ENCODE measurements at places on chromosomes 7 and 10.

GRCh38 chr7:8261711-8262695 is at the start of gene ICA1:
Gene ICA1 (minus strand): TSS chr7:8262167. CDS start chr7:8235926, 26,241 bp downstream.
- DNase-seq = peak; percentile 50

GRCh38 chr7:101816595-101817470 is 593 bp upstream of the CUX1 start:
- DNase-seq = peak; percentile 80

DNA sequence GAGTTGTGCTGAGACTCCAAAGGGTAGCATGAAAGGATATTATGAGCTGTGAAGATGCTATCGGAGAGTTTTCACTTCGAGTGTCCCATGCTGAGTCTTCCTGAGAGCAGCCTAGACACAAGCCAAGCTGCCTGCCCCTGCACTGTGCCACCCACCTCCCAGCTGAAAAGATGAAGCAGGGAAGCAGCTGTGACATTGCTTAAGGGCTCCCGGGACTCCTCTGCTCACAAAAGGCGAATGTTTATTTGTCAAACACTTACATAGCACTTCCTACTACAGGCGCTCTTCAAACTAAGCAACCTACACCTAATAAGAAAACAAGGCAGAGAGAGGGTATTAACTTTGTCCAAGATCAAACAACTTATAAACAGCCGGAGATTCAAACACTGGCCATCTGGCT is 95.6 kb downstream of the OSBPL3 start:
- no peak for DNase-seq

- no peak for DNase-seq
These were observed 139.3 kb downstream of the MBL2 start for GRCh38 chr10:52633266-52633665.

DNA sequence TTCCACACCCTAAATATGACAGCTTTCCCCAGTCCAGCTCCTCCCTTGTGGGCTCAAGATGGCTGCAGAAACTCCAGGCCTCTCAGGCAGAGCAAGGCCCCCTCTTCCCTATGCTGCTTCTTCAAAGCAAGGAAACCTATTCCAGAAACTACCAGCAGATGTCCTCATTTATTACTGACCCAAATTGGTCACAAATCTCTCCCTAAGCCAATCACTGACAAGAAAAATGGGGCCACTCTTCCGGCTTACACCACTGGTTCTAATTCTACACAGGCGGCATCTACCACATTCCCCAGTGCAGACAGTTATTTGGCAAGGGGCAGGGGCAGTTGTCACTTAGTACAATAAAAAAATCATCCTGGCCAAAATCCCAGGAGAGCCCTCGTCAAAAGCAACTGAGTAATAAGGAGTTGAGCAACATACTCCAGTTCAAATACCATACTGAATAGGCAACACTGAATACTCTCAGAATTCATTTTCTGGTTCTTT is 150.4 kb downstream of the SFMBT2 start:
- DNase-seq = peak; percentile 64

DNA sequence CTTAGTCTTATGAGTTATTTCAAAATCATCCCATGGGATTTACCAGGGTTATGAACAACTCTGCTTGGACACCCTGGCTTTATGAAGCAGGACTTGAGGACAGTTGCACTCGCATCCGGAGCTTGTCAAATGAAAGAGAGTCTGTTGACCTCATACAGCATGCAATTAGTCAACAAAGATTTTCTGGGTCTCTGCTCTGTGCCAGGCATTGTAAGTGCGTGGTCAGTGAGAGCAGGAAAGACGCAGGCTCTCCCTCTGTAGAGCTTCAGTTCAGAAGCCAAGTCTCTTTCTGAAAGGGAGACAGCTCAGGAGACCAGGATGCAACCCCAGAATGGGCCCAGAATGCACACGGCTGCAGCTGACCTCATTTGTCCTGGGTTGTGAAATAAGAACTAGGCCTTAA is 45.5 kb upstream of the DMBT1 start:
- DNase-seq = no peak

DNA sequence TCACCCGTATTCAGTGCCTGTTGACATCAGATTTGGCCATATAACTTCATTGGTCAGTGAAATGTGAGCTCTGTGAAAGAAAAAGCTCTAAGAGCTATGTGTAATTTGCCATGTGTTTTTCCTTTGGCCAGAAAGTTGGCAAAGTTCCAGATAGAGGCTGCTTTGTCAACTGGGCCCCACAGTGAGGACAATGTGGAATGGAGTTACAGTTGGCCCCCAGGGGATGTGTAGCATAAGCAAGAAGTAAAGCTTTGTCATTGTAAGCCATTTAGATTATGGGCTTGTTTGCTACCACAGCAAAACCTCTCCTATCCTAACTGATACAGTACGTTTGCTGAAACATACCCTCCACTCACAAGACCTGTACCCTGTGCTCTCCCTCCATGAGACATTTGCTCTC is 119.1 kb upstream of the HABP2 start:
- DNase-seq = no peak

DNA sequence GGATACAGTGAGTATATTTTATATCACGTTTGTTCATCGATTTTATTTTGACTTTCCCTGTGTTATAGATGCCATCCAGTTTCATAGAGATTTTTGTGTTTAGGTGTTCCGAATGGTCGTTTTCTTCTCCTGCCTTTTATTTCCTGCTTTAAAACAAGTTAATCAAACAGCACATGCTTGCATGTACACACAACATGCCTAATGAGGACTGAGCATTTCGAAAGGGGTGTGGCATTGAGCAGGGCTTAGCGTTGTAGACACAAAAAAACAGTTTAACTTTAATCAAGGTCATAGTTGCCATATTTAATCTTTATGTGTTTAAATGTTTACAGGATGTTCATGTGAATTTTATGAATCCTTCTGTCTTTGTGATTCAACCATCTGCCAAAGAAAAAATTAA is 430.5 kb upstream of the GALNT17 start:
- no peak for DNase-seq

DNA sequence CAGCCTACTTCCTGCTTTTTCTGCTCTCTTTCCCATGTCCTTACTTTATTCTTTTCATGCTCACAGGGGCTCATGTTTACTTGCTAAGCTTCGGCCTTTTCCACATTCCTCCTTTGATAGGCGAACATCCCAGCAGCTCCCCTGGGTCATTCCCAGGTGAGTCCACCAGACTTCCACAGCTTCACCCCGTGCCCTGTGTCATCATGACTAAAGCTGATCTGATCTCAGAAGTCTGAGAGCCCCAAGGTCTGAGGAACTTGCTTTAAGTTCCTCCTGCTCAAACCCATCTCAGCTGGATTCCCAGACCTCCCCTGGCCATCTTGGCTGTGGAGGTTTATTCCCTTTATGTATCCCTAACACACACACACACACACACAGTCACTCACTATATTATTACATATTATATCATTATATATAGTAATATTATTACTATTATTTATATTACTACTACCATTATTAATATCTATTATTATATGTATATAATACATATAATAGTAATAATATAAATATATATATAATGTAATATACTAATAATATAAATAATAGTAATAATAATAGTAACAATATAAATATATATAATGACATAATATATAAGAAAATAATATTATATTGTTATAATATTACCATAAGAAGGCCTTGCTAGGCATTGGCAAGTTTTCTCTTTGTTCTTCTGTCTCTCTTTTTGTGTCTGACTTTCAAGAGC is 295.9 kb downstream of the PTEN start:
- DNase-seq = no peak

DNA sequence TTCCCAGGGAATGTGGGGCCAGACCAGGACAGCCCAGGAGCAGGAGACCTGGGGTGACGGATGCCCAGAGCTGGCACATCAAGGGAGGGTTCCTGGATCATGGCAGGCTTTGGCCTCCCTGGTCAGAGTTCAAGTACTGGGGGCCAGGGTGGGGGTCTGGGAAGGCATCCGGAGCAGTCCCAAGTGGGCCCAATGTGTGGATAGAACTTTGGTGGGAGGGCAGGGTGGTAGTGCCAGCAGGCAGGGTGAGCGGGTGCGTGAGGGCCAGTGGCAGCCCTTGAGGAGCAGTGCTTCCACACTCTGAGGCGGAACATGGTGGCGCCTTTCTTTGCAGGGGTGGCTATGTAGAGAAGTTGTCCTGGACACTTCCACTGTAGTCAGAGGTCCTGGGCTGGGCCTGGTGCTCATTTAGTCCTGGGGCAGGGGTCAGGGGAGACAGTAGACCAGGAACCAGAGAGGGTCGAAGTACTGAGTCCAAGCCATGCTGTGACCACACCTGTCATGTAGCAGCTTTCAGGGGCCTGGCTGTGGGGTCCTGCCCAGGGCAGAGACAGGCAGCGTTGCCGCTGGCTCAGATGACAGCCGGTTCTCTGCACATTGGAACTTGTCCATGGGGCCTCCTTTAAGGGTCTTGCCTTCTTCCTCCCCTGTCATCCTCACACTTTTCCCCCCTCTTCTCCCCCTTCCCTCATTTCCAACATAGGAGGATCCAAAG is 22.2 kb upstream of the CSGALNACT2 start:
- no peak for DNase-seq

DNA sequence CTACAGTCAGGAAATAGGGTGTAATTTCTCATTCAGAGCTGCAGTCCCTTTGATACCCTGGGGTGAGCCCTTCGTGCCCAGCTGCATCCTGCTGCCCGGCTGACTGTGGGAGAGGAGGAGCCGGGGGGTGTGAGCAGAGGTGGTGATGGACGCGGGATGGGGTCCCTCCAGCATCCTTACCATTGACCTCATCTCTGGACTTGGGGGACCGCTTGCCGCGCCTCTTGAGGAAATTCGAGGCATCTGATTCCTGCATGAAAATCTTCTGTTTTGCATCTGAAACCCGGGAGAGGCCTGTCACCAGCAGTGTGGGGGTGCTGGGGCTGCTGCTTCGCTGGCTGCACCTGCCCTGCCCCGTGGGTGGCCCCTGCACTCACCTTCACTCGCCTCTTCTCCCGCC is 816 bp downstream of the UCMA start:
- no peak for DNase-seq

DNA sequence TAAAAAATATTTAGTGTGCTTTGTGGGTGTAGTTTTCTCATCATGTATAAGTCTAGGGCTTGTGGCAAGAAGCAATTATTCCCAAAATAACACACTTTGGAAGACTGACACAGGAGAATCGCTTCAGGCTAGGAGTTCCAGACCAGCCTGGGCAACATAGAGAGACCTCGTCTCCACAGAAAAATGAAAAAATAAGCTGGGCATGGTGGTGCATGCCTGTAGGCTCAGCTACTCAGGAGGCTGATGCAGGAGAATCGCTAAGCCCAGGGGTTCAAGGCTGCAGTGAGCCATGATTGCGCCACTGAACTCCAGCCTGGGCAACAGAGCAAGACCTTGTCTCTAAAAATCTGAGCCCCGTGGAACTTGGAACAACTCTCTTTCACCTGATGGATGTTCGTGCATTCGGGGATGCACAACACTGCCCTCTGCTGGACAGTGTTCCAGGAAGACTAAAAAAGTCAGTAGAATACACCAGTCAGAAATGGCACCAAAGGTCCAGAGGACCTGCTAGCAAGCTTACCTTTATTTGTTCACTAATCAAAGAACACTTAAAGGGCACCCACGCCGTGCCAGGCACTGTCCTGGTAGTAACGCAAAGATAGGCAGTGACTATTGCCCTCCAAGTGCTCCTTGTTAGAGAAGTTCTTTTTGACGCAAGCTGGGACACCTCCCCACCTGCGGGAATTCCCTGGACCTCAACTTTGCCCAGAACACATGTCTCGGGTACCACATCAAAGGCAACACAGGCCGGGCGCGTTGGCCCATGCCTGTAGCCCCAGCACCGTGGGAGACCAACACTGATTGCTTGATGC is 81.9 kb upstream of the CALN1 start:
- DNase-seq = peak; percentile 58

DNA sequence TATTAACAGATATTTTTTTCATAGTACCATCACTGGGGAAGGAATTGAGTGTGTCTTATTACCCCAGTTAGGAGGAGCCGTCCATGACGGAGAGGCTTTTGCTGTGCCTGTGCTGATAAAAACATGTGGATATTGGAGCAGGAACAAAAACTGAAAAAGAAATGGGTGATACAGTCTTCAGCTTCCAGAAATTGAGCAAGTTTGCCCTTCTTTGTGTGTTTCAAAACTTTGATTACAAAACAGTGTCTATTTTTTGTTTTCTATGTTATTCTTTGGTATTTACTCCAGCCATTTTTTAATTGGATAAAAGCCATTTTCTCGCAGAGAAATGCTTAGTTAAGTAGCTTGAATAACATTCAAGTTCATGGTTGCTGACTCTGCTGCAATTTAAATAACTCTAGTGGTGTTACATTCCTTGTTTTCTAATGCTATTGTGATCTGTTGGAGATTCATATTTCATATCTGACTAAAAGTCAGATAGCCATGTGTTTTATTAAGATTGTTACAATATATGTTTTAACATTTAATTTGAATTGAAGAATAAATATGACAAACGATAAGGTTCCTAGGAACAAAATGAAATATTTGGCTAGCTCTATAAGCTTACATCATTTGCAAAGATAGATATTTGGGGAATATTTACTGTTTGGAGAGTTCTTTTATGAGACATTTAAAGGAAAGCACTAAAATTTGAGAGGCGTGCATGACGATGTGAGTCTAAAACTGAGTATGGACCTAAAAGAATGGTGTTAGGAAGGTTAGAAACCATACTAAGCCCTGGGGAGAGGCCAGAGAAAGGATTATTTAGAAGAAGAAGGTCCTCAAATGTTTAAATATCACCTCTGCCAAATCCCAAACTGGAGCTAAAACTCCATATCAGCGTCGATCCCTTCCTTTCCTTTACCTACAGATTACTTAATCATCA is 747.3 kb upstream of the CELF2 start:
- DNase-seq = no peak

GRCh38 chr7:504221-505111 is 15.2 kb downstream of the PDGFA start:
- no peak for DNase-seq

DNA sequence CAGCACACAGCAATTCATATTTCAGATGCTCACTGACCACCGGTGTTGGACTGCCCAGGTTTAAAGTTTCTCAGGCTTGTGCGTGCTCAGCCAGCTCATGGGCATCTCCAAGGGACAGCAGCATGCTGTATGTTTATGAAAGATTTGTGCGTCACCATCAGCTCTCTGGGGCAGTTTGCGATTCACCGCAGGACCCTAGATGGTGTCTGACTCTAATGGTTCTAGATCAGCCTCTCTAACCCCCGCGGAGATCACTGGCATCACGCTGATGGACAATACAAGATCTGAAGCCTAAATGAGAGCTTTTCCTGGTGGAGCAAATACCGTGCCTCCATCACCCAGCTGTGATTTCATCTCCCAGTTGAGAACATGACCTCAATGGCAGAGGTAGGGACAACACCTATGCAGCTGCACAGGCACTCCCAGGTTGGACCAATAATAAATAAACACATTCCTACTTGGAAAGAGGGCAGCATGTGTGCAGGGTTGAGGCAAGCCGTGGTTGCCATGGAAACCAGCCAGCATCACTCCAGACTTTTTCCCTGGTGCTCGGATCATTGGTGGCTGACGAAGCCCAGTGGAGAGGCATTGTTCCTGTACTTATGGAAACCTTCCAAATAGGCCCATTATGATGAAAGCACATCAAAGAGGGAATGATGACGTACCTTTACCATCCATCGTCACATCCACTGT is 253.6 kb downstream of the KCNMA1 start:
- no peak for DNase-seq

DNA sequence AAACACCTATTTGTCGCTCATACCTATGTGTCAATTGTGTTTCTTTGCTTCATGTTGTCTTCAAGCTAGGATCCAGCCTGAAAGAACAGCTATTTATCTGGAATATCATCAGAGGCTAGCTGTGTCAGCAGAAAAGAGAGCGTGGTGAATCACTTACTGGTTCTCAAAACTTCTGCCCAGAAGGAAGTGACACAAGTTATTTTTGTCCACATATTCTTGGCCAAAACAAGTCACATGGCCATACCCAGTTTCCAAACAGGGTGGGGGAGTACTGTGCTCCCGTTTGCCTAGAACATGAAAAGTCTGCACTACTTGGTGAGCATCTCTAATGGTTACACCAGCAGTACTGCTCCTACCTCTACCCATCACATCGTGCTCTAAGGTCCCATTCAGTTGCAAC is 160.9 kb upstream of the CSTF2T start:
- DNase-seq = no peak

All from GM13977 (cell line).